ENCODE measurements at places on chromosomes 1 and 21.

- no peak for DNase-seq
Observed at GRCh38 chr1:19157653-19158052, 52.4 kb downstream of the UBR4 start.

GRCh38 chr1:110756506-110756905, 81.8 kb upstream of the KCNA3 start:
- DNase-seq, result no peak

GRCh38 chr1:145695821-145696629, 11.1 kb downstream of the PDZK1 start:
- DNase-seq, result no peak

DNA sequence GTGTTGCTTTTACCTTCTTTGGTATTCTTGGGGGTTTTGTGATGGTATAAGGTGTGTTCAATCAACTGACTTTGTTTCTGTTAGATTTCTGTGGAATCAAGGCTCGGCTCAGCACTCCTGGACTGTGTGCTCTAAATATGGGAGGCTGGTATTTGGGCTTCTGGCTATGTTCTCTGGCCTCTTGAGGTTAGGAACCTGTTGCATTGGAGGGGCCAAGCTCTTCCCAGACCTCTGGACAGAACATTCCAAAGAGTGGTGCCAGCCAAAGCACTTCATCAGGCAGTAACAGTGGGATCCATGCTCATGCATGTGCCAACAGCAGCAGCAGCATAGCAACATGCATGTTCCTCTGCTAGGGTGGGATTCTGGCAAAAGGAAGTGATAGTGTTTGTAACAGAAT, 8.3 kb downstream of the KRTAP19-7 start:
- DNase-seq, result no peak

DNA sequence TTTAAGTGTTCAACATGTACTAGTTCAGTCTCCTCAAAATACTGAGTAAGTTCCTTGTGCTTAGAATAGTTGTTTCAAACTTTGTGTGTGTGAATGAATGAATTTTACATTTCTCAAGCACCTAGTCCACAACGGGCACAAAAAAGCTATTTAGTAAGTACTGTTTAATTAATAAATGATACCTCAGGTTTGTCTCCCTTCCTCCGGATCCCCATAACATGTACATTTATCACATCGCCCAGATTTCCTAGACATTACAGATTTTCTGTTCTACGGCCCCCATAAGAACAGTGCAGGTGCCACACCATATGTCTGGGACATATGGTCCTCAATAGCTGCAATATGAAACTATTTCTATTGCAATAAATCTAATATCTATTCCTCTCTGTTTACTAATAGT, 1.3 kb upstream of the TTF2 start:
- no peak for DNase-seq

DNA sequence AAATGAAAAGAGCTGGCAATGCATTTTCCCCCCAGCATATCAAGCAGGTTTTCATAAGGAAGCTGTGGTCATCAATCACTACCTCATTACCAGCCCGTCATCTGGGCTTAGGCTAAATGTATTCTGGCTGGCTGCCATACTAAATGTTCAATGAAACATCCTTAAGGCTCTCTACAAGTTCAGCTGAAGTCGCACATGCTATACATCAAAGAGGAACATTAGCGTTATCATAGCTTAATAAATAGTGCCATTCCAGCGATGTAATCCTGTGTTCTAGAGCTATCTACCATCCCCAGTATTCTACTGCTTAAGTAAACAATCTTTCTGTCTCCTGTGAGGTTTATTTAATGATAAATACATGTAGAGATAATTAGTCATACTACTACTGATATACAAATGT, 288.8 kb downstream of the DPYD start:
- DNase-seq, result peak; percentile 39

GRCh38 chr1:87766737-87767136, 438.1 kb downstream of the LMO4 start:
- DNase-seq, result no peak

- peak; percentile 75 for DNase-seq
Observed at GRCh38 chr1:64073705-64074104, 129.7 kb upstream of the UBE2U start.

DNA sequence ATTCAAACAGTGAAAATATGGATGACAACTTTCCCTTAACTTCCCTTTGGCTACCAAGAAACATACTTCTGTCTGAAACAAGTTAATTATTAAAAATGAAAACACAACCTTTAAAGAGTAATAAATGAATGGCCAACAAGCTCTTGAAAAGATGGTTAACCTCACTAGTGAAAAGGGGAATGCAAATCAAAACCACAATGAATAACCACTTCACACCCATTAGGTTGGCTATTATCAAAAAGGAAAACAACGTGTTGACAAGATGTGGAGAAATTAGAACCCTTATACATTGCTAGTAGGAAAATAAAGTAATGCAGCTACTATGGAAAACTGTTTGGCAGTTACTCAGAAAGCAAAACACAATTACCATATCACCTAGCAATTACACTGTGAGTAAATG, 14.1 kb downstream of the COP1 start:
- peak; percentile 13 for DNase-seq

DNA sequence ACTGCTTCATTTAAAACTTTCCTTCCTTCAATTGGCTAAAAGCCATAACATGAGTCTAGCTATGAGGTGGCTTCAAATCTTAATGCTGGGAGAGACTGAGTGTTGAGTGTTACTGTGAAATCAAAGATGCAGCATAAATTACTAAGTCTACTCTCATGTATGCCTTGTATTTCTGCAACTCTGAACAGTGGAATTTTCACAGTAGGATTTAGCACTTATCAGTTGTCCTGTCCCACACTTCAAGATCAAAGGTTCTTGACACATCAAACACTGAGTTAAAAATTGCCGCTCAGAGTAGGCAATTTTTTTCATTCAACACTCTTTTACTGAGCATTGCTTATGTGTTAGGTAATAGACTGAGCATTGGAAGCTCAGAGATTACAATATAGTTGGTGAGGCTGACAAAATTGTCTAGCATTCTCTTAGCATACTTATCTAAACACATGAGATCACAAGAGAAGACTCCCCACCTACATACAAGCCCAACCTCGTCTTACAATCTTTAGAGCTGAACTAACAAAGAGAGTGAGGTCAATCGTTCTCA, 56.4 kb upstream of the ADORA3 start:
- DNase-seq, result no peak

GRCh38 chr1:21782349-21782867, 541 bp downstream of the USP48 start:
- DNase-seq, result peak; percentile 69

DNA sequence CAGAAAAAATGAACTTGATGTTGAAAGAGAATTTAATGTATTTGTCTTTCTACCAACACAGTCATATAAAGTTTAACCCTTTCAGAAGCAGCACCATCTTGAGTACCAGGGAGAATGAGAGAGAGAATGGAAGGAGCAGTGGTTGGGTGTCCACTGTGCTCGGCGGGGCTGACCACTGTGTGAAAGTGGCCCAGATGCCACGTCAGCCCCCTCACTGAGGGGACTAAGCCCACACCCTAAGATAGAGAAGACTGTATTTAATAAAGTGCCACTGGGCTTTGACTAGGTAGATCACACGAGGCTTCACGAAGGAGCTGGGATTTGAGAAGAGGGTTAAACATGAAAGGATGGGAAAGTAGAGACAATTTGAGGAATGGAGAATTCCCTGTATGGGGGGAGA, 31.2 kb downstream of the BATF3 start:
- no peak for DNase-seq

GRCh38 chr1:219177363-219177762, 3.7 kb downstream of the LYPLAL1 start:
- DNase-seq, result no peak

DNA sequence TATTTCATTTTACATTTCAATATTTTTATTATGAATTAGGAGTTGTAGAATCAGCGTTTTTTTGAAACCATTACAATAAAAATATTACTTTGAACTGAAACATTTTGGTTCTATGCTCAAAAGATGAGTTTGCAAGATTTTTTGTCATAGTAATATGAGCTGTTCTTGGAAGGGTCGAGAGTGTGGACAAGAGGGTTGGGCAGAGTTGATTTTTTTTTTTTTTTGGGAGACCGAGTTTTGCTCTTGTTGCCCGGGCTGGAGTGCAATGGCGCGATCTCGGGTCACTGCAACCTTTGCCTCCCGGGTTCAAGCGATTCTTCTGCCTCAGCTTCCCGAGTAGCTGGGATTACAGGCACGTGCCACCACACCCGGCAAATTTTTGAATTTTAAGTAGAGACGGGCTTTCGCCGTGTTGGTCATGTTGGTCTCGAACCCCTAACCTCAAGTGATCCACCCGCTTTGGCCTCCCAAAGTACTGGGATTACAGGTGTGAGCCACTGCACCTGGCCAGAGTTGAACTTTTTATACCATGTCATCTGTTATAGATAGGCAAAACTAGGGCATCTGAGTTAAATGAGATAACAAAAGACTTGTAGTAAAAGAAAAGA, 3.3 kb downstream of the CACYBP start:
- DNase-seq, result no peak

GRCh38 chr1:195773931-195774330, 834.3 kb downstream of the KCNT2 start:
- DNase-seq, result no peak

DNA sequence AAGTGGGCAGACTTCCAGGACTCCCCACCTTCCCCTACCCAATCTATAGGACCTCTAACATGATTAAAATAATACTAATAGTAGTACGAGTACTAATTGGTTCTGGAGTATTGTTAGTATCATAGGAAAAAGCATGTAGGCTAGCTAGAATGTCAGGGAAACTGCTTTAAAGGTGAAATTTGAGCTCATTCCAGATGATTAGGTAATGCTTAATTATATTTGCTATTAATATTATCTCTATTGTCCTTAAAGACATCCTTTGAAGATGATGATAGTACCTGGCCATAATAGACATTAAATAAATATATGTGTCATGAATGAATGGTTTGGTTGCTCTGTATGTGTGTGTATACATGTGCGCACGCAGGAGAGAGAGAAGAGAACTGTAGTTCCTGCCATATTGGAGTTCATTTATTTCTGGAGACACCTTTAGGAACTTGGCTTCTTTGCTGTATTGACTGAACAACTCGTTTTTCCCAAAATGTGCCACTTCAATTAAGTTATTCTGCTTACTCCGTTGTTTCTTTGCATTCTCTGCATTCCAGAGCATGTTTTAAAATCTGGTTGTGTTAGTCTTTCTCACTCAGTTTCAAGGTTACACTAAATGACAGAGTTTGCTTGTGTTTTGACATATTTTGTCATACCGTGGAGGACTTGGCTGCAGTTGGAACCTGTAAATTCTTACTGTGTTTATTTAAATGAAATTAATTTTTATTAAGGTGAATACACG, 117.1 kb downstream of the OSBPL9 start:
- no peak for DNase-seq

DNA sequence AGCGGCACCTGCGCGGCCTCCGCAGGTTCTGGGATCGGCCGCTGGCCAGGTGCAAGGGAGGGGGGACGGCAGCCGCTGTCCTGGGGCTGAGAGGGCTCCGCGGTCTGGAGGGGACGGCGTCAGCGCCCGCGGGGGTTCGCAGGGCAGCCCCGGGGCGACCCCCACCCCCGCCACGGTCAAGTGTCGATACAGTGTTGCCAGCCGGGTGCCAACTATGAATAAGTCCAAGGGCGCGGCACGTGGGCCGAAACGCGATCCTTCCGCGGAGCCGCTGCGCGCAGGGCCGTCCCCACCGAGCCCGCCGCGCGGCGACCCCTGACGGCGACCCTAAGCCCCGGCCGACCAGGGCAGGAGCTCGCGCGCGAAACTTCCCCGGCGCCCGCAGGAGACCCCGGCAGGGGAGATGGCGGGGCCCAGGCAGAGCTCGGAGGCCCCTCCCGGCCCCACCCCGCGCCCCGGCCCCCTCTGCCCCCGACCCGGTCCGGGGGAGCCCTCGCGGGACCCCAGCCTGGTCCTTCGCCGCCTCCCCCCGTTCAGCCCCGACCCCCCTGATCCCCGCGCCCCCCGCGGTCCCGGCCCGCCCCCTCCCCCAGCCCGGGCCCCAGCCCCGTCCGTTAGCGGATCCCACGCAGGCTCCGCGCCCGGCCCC, 586 bp upstream of the AGPAT3 start:
- DNase-seq, result peak; percentile 40

- DNase-seq, result no peak
Observed at GRCh38 chr1:76942549-76942948, 75.3 kb downstream of the ST6GALNAC5 start.

- DNase-seq, result no peak
Observed at GRCh38 chr1:92478393-92478792, 8.3 kb downstream of the GFI1 start.

GRCh38 chr21:34526241-34526617, 14.2 kb upstream of the KCNE1 start:
- DNase-seq, result no peak

DNA sequence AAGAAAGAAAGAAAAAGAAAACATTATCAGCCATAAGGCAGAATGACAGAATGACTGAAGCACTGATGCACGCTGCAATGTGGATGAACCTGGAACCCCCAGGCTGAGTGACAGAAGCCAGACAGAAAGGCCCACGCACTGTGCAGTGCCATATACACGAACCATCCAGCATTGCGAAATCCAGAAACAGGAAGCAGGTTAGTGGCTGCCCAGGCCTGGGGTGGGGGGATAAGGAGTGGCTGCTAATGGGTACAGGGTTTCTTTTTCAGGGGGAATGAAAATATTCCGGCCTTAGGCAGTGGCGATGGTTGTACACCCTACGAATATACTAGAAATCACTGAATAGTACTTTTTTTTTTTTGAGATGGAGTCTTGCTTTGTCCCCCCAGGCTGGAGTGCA, 57.0 kb downstream of the CHD5 start:
- DNase-seq, result no peak

- DNase-seq, result no peak
Observed at GRCh38 chr21:36487641-36488307, 7.9 kb upstream of the CLDN14 start.

GRCh38 chr1:92484472-92485380, 2.0 kb downstream of the GFI1 start:
- DNase-seq, result no peak

DNA sequence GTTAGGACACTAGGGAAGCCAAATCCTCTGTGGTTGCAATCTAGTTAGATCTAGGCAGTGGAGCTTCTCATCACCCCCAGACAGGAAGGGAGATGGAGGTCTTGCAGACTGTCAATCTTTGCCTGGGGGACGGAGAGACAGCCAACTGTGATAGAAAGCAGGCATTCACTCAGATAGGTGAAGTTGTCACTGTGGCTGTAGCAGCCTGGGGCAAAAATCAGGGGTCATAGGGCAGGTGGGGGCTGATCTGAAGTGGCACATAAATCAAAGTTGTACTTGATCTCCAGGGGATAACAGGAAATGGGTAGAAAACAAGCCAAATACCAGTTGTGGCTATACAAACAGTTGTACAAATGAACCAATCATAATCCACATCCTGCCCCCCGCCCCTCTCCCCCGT, 620.9 kb upstream of the USP24 start:
- no peak for DNase-seq

DNA sequence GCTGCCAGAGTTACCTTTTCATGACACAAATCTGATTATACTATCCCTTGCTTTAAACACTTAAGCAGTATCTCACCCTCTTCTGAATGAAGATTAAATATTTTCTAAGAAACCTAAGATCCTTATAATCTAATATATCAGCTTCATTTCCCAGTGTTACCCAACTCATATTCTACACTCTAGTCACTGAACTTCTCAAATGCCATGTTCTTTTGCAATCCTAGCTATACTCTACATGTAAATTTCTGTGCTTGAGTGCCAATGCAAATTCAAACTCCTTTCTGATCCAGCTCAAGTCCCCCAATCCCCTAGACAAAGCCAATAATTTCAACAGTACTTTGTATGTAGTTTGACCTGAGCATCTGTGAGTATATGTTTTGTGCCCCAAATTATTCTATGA, 293.9 kb downstream of the SDCCAG8 start:
- no peak for DNase-seq

All from Caki2 (cell line).